Stimulated activated CD8-positive, alpha-beta memory T cell treated with anti-CD3 and anti-CD28 coated beads, Interleukin-2, amount 100 ng/mL, for 48 hours (primary cell): ENCODE measurements at places on chromosomes 11 and 22.
A peak's percentile ranks its signal among the peaks of the same experiment; 100 is the strongest.

DNA sequence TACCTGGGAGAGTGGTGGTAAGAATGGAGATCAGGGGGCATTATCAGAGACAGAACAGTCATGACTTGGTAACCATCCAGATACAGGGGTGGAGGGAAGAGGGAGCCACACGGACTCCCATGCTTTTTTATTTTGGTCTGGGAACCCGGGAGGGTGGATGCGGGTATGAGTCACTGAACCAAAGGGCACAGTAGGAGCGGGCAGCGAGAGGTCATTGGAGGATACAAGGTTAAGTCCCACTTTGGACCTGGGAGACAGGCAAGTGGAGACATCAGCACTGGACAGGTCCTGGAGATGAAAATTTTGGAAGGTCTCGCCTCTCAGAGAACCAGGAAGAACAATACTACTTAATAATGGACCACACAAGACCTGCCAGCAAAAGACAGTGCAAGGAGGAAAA is 6.7 kb downstream of the HDHD5 start:
- DNase-seq: no peak

GRCh38 chr11:96338910-96339705 is 3.9 kb downstream of the MAML2 start:
- no peak for DNase-seq

DNA sequence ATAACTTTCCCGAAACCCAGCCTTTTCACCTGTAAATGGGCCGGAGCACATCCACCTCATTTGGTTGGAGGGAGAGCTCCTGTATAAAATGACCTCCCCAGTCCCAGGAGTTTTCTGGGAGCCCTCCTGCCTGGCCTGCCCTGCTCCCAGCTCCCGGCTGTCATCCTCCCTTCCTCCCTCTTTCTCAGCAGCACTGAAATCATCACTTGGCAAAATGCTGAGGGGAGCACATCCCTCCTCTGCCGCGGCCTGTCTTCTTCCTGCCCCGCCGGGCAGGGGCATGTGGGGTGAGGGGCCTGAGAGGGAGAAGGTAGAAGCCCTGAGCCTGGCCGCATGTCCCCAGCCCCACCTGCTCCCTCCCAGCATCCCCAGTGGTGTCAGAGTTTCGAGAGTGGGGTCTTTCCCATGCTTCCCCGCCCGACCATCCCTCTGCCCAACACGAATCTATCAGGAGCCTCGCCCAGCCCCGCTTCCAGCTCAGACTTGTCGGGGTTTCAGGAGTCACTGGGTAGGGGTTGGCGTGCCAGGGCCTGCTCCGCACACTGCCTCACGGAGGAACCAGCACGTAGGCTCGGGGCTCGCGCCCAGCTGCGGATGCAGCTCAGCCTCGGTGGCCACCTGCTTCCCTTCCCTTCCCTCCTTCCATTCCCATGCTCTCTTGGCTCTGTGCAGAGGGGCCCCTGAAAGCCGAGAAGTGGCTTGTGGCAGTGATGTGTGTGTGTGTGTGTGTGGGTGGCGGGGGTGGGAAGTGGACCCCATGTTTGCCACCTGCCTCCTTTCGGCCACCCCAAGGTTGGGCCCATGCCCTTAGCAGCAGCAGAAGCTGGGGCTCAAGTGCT is 37.1 kb downstream of the NECTIN1 start:
- no peak for DNase-seq

- peak; percentile 81 for DNase-seq
Observed at GRCh38 chr11:64887757-64888405, 9.5 kb upstream of the EHD1 start.

- no peak for DNase-seq
Observed at GRCh38 chr22:38601221-38601764, 31.3 kb upstream of the DMC1 start.

DNA sequence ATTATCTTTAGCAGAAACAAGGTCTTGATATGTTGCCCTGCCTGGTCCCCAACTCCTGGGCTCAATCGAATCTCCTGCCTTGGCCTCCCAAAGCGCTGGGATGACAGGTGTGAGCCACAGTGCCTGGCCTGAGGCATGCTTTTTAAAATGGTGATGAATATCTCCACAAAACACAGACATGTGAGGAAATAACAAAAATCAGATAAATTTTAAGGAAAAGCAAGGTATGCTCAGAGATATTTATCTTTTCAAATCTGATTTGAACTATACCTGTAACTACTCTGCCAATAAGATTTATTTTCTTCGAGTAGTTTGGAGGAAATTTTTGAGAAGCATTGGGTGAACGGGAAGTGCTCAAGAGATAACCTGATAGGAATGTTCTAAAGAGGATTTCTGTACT is 35.9 kb upstream of the MMP20 start:
- no peak for DNase-seq

DNA sequence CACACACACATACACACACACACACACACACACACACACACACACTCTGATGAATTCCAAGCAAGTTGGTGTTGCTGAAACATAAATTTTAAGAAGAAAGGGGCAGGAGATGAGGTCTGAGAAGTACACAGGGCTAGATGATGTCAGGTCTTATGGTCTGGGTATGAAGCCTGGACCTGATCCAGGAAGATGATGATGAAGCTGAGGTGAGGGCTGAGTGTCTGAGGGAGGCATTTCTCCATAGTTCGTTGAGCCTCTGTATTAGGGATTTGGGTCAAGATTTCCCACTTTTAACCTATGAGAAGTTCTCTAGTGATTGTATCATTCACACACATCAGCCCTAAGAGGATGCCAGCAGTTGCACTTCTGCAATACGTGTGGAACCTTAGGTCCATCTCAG is 32.6 kb downstream of the KREMEN1 start:
- no peak for DNase-seq

DNA sequence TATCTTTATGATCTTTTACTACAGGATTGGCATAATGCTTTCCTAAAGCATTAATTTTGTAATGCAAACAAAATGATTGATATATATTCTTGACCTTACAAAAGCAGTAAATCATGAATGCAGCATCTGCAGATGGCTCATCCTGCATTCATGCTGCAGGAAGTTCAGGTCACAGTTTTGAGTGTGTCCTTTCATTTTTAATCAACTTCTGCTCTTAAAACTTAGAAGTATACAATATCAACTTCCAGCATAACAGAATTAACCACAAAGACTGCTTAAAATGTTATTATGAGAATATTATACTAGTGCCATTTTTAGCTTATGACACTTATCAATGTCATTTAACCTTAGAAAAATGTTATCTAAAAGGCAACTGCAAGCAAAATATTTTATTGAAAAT is 54.0 kb downstream of the SLC36A4 start:
- no peak for DNase-seq

GRCh38 chr11:62556875-62557631 is 10.4 kb upstream of the AHNAK start:
- no peak for DNase-seq

- DNase-seq: peak; percentile 52
Observed at GRCh38 chr11:47216121-47216798, 1.5 kb downstream of the DDB2 start.

- no peak for DNase-seq
Observed at GRCh38 chr22:30885591-30885990, 83.0 kb downstream of the MORC2 start.

DNA sequence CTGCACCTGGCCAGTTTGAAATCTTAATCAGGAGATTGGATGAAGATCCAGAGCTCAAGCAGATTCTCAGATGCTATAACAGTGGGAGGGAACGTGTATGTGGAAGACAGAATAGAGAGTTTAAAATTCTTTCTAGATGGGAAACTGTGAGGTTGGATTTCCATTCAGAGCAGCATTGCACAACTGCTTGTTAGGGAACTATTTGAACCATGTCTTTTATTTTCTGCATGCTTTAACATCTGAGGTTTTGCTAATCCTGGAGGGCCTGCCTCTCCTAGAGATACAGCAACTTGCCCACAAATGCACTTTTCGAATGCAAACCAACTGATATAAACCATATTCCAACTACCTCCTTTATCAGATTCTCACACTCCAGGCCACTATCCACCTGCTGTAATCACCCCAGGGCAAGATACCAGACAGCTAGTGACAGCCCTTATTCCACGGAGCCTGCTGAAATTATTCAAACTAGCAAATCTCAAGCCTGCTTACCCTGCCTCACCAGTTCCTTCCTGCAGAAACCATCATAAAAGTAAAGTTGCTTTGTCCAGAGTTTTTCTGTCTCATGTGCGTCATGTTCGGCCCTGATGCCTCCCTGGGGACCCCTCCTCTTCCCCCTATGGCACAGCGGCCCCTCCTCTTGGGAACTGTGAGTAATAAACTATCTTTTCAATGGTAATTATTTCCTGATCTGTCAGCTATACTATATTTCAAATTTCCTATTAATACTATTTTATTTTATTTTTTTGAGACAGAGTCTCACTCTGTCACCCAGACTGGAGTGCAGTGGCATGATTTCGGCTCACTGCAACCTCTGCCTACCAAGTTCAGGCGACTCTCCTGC is 18.4 kb upstream of the SEC14L4 start:
- DNase-seq: no peak

GRCh38 chr11:101478587-101479369 is 105.0 kb downstream of the TRPC6 start:
- no peak for DNase-seq
